Putamen (tissue), 1 donor: ENCODE measurements at places on chromosomes 7 and 10.

DNA sequence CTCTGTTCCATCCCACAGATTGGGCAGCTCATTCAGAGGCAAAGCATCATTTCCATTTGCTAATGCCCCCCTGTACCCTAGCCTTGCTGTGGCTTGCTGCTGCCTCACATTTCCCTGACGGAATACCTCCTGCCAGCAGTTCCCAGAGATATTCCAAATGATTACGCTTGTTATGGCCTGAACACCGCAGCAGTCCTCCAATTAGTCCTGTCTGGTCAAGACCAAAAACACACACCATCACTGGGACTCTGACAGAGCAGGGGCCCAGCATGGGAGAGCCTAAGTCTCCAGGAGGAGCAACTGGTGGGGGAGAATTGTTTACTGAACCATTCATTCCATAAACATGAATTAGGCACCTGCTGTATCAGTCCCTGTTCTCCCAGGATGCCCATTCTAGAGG, 6.1 kb downstream of the OGDHL start:
- DNase-seq, result no peak

DNA sequence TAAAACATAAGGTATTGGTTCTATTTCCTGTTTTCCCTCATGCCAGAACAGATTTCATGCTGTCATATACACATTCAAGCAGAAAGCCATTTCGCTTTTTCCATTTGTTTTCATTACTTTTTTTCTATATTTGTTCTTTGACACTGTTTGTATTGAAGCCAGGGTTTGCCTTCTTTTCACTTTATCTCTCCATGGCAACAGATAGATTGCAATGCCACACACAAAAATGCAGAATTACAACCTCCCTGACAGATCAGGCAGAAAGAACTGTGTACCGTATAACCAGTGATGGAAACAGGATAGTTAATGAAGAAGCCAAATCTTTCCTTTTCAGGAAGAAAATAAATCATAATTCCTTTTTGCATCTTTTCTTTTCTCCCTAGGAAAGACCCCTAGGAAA, 103.0 kb upstream of the PCGF5 start:
- DNase-seq, result no peak

DNA sequence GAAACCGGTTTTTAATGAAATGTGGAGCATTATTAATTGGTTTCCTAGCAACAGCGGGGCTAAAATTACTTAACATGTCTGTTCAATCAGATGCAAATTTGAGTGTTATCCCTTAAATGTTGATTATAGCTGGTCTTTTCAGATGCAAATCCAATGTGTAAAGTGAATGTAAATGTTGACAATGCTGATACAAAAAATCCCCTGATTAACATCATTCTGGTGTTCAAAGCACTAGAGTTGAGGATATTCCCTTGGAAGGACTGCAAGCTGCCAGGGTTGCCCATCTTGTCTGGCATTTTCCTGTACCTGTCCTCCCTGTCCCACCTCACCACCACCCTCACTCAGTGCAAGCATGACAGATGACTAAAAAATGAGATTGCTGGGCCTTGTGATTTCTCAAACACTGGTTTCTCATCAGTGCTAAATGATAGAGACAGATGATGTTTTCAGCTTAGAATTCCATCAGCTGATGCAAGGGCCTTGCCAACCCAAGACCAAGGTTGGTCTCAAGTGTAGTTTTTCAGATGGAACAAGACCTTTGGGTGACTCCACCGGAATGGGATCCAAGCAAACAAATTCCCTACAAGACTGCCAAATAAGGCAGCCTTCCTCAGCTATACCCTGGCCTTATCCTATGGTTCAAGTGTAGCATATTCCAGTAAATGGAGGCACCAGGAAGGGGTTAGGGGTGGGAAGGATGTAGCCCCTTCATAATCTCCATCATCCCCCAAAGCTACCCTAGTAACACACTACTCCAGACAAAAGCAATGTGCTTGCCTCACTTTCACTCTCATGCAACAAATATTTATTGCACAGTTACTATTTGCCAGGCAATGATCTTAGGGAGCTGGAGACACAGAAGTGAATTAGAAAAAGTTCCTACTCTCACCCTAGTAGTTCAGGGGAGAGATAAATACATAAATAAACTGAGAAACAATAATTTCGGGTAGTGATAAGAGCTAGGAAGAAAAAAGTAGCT, 54.9 kb downstream of the JAZF1 start:
- DNase-seq, result no peak

DNA sequence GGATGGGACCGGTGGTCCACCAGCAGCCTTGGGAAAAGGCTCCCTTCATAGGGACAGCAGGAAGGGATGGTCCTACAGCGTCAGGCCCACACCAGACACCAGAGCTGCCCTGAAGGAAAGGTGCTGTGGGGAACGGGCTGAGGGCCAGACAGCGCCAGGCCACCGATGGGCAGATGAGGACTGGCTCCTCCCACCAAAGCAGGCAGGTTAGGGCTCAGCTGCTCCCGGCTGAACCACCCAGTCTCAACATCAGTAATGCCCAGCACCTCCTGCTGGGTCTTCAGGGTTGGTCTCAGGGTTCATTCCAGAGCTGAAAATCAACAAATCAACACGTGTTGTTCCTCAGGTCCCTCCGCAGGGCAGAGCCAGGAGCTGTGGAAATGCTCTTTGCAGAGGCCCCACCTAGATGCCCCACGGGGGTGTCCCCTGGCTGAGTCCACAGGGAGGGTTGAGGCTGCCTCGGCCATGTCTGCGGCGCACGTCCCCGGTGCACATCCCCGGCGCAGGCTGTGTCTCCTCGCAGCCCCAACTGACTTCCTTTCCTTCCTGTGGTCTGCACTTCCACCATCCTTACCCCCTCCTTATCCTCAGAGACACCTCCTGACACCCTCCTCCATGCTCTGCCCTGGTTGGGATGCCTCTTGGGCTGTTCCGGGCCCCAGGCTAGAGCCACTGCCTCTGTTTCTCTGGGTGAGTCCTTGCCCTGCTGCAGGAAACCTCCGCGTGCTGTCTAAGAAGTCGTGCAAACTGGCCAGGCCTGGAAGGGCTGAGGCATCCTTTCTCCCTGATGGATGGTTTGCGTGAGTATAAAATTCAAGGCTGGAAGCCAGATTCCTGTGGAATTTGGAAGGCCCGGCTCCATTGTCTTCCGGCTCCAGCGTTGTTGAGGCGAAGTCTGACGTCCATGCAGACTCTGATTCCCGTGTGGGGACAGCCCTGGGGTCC, 32.8 kb upstream of the CFAP46 start:
- no peak for DNase-seq

- peak; percentile 78 for DNase-seq
Observed at GRCh38 chr7:107167483-107168232, 1.1 kb upstream of the HBP1 start.

DNA sequence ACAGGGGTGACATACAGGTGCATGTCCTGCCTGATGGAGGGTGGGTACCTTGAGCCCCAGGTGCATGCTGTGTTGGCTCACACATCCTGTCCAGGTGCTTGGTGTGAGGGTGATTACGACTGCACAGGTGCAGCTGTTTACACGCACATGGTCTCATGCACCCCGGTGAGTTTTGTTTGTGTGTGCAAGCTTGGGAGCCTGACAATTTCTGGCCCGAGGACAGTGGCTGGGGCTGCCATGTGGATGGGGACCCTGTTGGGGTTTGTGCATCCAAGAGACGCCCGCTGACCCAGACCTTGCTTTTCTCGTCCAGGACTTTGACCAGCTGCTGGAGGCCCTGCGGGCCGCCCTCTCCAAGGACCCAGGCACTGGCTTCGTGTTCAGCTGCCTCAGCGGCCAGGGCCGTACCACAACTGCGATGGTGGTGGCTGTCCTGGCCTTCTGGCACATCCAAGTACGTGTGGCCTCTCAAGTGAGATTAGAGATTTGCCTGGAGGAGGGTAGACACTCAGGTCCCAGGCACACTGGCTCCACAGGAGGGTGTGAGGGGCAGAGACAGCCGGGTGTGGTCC, 61.7 kb downstream of the PRF1 start:
- DNase-seq, result no peak

GRCh38 chr7:157358041-157358752, 21.4 kb downstream of the DNAJB6 start:
- no peak for DNase-seq

DNA sequence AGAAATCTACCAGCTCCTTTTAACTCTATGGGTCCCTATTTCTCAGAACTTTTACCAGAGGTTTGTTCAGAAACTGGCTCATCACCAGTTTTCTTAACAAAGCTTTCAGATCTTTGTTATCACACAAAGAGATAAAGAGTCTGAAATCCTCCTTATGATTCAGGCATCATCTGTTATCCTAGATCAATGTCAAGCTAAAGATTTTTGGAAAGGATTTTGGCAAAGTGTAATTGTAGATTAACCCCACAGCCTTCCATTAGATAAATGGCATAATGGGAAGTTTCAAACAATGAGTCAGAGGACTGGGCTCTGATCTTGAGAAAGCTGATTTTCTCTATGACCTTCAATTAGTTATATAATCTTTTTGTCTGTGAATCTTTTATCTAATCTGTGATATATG, 192.2 kb downstream of the NXPH1 start:
- no peak for DNase-seq

DNA sequence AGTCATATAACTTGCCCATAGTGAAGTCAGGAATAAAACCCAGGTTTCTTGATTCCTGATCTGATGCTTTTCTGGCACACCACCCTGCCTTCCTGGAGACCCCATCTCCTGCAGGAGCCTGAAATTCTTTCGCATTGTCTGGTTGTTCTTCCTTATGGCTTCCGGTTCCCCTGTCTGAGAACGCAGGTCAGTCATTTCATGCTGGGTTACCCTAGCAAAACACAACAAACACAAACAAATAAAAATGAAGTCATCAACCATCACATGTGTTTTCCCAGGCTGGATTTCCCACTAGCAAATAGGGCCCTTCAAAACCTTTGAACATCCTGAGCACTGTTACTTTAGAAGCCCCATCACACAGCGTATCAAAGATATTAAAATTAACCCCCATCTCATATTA, 569.6 kb downstream of the LRMDA start:
- DNase-seq, result no peak

DNA sequence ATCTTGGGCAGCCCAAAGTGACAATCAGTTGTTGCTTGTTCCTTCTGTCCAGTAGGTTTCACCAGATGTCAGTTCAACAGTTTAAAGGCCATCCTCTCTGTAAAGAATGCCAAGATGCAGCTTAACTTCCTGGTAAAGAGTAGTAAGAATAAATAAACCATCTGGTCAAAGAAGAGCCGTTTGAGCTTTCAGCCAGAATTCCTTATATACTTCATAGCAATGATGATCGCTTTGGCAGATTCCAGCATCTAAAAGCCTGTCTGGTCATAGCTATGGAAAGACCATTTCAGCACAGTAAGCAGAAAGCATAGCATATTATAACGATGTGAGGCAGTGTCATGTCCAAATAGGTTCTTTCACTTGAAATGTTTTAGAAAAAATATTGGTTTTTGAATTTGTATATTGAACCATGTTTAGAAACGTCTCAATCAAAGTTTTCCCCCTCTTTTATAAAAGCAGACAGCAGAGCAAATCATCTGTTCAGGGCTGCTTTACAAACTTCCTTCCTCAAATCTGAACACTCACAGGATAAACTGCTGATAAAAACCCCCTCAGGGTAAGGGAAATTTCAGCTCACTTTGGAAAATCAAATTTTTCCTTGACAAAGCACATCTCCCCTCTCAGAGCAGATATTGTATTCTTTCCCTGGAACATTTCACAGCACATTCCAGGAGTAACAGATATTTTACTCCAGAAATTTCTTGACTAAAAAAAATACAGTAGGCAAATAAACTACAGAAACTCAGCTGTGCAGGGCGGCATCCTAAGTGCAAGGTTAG, 184.1 kb downstream of the NOC3L start:
- no peak for DNase-seq
